ENCODE measurements at places on chromosomes 1 and 21.

- no peak for DNase-seq
Observed at GRCh38 chr1:206824331-206824730, 41.1 kb upstream of the IL20 start.

DNA sequence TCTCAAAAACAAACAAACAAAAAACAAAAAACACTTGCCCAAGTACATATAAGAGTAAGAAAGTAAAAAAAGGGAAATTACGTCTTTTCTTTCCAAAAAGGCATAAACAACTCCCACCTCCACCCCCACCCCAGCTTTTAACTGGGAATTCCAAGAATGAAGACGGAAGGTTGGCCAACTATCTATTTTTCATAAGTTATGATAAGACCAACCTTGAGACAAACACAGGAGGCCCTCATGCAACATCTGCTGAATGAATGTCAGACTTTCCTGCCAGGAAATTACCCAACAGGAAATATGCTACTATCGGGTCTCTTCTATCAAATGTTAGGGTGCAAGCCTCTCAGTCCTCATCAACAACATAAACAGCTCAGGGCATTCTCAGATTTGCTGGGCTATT is 1.9 kb downstream of the BSDC1 start:
- DNase-seq, result no peak

- DNase-seq, result no peak
Observed at GRCh38 chr1:44289530-44289929, 65.5 kb downstream of the ERI3 start.

DNA sequence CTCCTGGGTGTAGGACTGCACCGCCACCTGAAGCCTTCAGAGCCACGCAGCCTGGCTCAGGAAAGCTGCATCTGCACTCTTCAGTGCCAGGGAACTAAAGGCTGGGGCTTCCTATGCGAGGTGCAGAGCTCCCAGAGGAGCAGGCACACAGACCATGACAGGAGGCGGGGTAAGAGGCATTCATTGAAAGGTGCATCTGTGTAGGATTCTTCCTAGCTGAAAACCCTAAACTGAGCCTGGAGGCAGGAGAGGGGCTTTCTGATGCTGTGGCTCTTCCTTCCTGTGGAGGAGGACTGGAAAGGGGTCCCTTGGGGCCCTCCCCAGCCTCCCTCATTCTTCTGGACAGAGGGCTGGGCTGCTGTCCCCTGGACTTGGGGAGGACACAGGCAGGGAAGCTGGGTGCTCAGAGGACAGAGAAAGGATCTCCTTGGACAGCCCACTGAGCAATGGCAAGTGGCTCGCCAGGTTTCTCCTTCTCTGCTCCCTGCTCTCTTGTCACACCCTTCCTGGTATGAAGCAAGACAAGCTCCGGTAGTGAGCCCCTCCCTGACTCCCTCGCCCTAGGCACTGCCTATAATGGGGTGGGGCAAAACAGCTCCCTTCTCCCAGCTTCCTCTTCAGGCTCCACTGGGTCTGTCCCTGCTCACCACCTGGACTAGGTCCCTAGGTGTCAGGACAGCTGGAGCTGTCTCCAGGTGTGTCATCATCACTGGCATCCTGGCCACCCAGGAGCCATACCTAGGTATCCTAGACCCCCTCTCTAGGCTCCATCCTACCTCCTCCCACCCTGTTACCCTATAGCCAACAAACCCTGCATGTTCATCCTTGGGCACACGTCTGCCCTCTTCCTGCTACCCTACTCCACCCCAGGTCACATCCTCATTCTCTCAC is 20.0 kb downstream of the S100A6 start:
- DNase-seq, result no peak

DNA sequence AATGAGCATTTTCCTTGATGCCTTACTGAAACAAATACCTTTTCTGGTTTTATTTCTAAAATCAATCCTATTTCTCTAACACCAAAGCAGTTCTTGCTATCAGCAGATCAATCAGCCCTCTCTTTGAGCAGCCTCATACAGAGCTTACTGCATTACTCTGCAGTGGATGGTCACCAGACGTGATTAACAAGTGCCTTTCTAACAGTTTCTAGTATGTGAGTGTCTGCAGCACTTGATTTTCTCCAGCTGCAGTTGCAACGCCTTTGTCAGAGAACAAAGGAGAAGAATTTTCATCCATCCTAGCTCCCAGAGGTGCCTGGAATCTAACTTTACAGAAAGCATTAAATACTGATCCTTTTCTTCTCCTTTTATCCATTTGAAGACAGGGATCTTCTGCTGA is 177.3 kb upstream of the SGIP1 start:
- no peak for DNase-seq

- DNase-seq, result no peak
Observed at GRCh38 chr1:28864695-28865094, 49.7 kb upstream of the EPB41 start.

DNA sequence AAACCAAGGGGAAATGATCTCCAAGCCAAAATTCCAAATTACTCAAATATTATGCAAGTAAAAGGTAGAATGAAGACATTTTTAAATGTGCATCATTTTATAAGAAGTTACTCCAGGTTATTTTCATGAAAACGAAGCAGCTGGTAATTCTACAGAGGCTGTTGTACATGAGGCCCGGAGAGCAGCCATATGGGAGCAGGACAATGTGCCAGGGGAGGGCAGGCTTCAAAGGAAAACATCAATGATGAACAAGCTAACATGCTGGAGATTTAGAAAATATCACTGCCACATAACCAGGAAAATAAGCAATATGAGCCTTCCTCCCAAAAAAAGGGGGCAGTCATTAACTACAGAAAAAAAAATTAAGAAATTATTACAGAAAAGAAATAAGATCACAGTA is 109.1 kb downstream of the TIAM1 start:
- no peak for DNase-seq

- DNase-seq, result no peak
Observed at GRCh38 chr1:29254346-29254745, 18.0 kb downstream of the PTPRU start.

DNA sequence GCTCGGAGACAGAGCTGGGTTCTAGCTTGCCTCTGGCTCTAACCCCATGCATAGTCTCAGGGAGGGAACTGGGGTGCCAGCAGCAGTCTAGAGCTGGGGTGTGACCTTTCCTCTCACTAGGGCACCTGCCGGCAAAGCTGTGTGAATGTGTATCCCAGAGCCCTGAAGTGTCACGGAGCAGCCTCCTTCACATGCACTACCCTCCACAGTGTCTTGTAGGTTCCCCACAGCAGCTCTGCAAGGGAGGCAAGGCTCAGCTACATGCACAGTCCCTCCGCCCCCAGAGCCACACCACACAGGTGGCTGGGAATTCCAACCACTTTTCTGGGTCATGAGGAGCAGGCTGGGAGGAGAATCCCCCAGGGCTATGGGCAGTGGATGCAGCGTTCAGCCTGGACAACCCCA is 7.7 kb upstream of the HPCA start:
- DNase-seq, result no peak

GRCh38 chr1:160149716-160150115 is 1.7 kb upstream of the ATP1A4 start:
- DNase-seq, result no peak

GRCh38 chr1:21384620-21385019 is 55.3 kb upstream of the NBPF3 start:
- no peak for DNase-seq

DNA sequence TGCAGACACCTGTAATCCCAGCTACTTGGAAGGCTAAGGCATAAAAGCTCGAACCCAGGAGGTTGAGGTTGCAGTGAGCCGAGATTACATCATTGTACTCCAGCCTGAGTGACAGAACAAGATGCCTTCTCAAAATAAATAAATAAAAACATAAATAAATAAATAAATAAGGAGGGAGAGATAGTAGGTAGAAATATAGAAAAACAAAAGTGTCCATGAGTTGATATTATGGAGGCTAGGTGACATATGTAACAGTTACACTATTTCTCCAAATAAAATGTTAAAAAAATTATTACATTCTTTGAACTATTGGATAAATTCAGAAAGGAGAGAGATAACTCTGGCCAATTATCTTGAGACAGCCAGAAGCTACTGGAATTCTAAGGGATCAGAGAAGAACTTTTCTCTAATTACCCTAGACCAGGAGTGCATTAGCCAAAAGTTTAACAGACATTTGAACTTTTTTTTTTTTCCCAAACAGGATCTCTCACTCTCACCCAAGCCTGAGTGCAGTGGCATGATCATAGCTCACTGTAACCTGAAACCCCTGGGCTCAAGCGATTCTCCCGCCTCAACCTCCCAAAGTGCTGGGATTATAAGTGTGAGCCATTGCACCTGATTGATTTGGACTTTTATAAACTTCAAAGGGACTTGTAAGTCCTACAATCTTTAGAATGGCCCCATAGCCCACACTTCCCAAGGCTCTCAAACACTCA is 17.6 kb downstream of the SYNJ1 start:
- DNase-seq, result no peak

DNA sequence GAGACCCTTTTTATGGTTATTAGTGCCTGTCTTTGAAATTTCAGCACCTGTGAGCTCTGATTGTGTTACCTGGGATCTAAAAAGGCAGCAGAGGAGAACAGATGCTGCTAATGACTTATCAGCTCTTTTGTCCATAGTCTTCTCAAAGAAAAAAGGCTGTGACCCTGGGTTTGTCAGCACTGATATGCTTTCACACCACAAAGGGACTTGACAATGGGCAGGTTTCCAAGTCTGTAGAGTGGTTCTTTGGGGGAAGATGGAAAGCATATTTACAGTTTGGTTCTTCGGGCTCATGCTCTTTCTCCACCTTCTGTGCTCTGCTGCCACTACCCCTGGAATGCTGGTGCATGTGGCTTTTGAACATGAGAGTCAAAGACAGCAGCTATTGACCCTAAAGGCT is 32.0 kb downstream of the DNAJC6 start:
- DNase-seq, result no peak

DNA sequence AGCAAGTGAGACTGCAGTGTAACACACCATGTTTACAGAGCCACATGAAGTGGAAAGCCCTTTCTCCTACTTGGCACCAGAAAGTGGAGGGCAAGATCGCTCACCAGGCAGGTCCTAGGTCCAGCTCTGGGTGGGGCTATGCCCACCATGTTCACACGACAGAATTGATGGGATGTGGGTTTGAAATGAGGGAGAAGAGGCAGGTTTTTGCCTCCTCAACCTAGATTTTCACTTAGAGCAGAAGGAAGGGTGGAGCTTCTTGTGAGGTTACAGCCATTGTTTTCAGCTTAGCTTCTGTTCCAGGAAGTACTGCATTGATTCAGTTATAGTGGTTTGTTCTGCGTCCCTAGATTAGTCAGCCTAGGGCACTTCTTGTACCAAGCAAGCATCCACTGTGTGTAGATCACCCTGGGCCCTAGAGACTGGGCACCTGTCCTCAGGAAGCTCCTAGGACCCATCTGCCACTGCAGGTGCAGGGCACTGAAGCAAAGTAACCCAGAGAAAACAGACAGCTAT is 2.3 kb downstream of the CD53 start:
- no peak for DNase-seq

DNA sequence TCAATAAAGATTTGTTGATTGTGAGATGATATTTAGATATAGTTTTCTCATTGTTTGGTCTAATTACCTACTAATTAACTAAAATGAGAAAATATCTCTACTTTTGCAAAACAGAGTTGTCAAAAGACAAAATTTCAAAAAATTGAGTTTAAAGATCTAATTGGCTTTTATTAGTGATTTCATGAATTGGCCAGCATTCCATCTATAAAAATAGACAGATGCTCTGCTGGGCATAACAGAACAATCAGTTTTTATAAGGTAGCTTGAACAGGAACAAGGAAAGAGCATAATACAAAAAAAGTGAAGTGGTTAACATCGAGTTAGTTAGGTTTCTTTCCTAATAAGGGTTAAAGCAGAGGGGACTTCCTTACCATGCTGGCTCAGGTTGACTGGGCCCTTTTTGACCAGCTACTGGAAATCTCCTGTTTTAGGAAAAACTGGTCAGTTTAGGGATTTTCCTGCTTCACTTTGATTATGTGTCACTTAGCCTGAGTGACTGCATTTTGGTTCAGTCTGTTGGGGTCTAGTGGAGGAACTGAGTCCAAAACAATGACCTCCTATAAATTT is 63.0 kb downstream of the VCAM1 start:
- no peak for DNase-seq

DNA sequence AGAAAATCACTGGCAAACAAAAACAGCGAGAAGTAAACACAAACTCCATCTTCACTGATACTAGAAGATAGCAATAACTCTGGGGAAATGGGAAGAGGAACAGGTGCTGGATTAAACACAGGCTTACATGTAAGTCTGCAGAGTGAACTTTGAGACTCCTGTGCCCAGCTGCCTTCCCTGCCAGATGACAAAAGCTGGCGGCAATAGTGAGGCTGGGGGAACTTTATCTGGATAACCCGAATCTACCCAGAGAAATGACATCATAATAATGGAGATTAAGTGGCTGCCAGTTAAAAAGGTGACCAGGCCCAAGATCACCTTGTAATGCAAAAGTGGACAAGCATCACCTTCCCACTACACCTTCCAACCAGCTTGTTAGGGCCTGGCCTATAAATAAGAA is 184.5 kb downstream of the CHRM3 start:
- DNase-seq, result no peak

GRCh38 chr1:48021792-48022191 is 24.6 kb upstream of the TRABD2B start:
- DNase-seq, result no peak

- peak; percentile 17 for DNase-seq
Observed at GRCh38 chr1:241639623-241640148, 483 bp downstream of the CHML start.

GRCh38 chr1:110393691-110394492 is 3.1 kb upstream of the SLC16A4 start:
- no peak for DNase-seq

GRCh38 chr1:210711825-210712612 is 383.3 kb downstream of the HHAT start:
- no peak for DNase-seq

DNA sequence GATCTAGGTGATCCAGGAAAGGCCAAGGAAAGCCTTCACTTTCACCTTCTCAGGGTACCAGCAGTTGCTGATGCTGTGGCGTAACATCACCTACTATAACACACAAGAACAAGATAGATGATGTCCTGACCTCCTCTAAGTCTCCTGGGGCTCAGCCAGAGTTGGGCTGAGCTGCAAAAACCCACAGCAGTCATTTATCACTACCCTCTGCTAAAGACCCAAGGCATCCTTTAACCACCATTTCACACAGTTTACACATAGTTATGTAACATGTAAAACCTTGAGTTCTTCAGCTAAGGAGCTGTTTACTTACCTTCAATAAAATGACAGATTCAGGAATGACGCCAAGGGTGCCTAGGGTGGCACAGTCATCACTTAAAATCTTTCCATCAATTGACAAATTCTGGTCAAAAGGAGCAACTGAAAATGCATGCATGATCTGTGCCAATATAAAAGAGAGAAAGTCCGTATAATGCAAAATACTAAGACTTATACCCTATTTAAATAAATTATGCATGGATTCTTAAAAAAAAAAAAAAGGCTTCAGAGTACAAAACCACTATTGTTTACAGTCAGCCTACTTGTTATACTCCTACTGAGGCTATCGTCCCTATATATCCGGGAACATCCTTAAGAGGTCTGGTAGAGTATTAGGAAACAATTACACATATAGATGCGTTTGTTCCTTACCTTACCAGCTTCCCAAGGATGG is 20.7 kb upstream of the RAP1GAP start:
- no peak for DNase-seq

GRCh38 chr1:25645637-25646400 is 29.2 kb downstream of the MAN1C1 start:
- DNase-seq, result peak; percentile 3

GRCh38 chr1:11806307-11806936 is 431 bp downstream of the CLCN6 start:
- DNase-seq, result no peak

- DNase-seq, result no peak
Observed at GRCh38 chr1:11984121-11984520, 3.9 kb downstream of the MFN2 start.

Data from progenitor cell of endocrine pancreas (in vitro differentiated cells).